Uterus (tissue), 4 donors: ENCODE measurements at places on chromosomes 4 and X. TPM values are rescaled to one million over a fixed set of nuclear protein-coding genes. Genes with fewer than 3 reads are reported as not detected.
A peak's percentile ranks its signal among the peaks of the same experiment; 100 is the strongest.

- no peak for DNase-seq
These were observed 146.2 kb upstream of the TLL1 start for GRCh38 chr4:165726831-165727230.

DNA sequence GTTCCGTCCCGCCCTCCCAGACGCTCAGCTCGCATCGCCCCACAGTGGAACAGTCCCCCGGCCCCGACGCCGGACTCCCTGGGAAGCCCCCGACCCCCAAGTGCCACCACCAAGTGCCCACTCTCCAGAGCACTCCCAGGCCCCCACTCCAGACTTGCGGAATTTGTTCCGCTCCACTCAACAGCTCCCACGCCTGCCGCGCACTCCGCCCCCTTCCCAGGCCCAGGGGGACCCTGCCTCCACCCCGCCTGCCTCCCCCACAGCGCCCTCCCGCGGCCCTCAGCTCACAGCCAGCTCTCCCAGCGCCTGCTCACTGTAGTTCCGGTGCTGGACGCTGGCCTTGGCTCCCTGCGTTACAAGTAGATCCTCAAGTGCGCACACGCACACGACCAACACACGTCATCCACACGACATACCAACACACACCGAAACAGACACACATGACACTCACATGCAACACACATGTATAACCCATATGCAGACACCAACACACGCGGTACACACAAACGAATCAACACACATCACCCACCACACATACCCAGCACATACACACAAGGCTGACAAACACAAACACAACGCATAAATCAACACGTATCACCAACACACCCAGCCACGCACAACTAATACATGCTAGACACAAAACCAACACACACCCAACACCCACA, 8.0 kb downstream of the MSX1 start:
- peak; percentile 69 for DNase-seq

Gene PRRG3
- not detected for total RNA-seq

DNA sequence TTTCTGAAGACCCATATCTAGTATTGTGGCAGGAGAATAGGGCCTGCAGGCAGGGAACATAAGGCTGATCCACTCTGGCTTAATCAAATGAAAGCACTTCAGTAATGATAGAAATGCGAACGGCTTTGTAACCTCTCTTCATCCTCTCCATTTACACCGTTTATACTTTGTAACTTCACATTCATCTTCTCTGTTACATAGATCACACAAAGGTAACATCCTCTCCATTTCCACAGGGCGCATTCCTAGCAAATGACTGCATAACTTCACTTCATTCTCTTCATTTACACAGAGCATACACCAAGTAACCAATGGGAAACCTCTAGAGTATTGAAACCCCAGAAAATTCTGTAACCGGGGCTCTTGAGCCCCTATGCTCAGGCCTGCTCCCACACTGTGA, 65.5 kb upstream of the SLC34A2 start:
- DNase-seq = no peak

DNA sequence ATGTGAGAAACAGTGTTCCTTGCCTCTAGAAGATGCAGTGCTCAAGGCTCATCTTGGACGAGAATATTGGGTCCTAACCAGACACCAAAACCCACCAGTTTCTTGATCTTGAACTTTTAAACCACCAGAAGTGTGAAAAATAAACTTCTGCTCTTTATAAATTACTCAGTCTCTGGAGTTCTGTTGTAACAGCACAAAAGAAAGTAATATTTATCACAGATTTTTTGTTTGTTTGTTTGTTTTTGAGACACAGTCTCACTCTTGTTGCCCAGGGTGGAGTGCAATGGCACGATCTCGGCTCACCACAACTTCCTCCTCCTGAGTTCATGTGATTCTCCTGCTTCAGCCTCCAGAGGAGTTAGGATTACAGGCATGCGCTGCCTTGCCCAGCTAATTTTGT, 371.1 kb upstream of the NDST4 start:
- no peak for DNase-seq
